ENCODE measurements at places on chromosomes 11 and 22.

DNA sequence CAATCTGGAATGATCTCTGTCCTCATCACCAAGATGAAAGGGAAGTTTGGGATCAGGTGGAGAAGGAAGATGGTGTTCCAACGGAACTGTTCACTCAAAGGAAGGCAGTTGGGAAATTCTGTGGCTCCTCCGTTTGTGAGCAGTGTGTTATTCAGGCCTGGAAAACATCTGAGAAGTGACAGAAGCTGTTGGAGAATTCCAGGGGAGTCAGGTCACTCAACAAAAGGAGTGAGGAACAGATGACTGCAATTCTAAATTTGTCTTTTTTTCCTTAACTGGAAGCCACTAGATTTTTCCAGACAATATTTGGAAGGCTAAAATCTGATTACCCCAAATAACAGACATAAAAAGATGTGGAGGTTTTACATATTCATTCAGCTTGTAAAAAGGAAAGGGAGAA lies 107.8 kb downstream of the CD44 start:
- DNase-seq, result no peak

DNA sequence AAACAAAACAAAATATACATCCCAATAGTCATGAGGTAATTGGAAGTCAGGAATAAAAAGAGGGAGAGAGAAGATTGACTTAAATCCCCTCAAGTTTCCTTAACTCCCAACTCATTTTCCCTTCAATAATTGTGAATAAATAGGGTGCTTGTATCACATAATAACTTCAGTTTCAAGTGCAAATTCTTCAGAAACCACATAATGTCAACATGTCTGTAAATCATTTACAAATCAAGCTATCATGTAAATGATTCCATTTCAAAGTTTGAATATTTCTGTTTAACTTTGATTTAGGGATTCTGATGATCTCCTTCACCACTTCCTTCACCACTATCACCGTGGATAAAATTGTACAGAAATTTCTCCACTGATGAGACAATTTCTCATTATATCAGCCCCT lies 23.2 kb downstream of the CASP5 start:
- DNase-seq, result no peak

GRCh38 chr11:44840521-44841251 lies 110.0 kb downstream of the TP53I11 start:
- DNase-seq, result no peak

- no peak for DNase-seq
Observed at GRCh38 chr11:126311401-126312291, 7.8 kb downstream of the DCPS start.

DNA sequence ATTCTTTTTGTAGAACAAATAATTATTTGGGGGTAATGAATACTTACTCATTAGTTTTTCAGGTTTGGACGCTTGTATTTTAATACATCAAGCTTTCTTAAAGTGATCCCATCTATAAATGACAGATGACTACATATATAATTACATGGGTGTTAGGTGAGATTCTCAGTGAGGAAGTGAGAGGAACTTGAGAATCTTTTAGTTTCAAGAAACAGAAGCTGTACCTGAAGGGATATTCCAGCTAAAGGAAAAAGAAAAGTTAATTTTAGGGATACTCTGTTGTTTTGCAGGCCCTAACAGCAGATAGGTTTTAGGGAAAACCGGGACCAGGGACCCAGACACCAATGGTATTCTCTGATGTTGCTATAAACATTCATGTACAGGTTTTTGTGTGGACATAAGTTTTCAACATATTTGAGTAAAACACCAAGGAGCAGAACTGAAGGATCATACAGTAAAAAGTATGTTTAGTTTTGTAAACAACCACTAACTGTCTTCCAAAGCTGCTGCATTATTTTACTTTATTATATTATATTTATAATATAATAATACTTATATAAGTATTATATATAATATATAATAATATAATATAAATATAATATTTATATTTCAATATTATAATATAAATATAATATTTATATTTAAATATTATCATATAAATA lies 24.1 kb upstream of the PHOX2A start:
- no peak for DNase-seq

- DNase-seq, result no peak
Observed at GRCh38 chr22:19753090-19753842, 7.3 kb upstream of the TBX1 start.

DNA sequence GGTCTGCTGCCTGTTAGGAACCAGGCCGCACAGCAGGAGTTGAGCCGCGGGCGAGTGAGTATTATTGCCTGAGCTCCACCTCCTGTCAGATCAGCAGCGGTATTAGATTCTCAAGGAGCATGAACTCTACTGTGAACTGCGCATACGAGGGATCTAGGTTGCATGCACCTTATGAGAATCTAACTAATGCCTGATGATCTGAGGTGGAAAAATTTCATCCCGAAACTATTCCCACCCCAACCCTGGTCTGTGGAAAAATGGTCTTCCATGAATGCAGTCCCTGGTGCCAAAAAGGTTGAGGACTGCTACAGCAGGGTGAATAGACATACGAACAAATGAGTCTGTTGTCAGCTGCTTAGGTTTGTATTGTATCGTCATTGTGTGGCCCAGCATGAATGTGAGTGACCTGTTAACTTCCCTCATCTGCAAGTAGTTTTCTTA lies 29.8 kb downstream of the RNF141 start:
- DNase-seq, result no peak

GRCh38 chr11:12915093-12915492 lies 94.0 kb upstream of the RASSF10 start:
- DNase-seq, result no peak

DNA sequence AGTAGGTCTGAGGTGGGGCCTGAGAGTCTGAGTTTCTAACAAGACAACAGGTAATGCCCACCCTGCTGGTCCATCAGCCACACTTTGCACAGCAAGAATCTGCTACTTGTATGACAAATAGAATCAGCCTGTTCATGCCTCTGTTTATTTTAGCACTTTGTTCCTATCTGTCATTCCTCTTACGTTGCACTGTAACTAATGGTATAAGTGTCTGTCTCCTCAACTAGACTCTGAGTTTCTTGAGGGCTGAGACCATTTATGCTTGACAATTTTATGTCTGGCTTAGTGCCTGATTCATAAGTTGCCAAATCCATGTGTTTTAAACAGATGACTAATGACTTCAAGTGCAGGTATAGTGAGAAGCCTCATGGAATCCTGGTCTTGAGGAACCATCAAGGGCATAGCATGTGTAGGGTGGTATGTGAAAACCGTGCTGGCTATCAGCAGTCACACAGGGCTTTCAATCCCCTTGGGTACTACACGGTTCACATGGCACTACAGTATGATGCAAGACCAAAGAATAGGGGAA lies 209.7 kb downstream of the C11orf91 start:
- DNase-seq, result no peak

DNA sequence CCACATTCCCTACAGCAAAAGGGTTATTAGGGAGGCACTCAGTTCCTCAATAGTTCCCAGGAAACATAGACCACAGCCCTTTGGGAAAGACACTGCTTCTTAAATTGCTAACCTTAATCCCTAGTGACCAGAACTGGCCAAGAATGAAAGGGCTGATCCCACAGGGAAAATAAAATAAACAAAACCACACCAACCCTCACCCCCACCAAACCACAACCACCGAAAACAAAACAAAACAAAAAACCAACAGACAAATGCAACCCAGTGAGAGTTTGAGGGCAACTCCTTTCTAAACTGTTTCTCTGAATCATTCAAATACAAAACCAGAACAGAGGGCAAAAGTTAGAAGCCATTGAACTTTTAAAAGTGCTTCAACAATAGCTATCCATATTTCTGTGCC lies 57.2 kb downstream of the NAV2 start:
- DNase-seq, result peak; percentile 62

GRCh38 chr22:48091656-48092223 lies 1329.3 kb downstream of the TBC1D22A start:
- DNase-seq, result no peak

- DNase-seq, result no peak
Observed at GRCh38 chr22:35430897-35431322, 31.0 kb downstream of the MCM5 start.

GRCh38 chr11:132115454-132115853 lies 745.0 kb downstream of the NTM start:
- no peak for DNase-seq

DNA sequence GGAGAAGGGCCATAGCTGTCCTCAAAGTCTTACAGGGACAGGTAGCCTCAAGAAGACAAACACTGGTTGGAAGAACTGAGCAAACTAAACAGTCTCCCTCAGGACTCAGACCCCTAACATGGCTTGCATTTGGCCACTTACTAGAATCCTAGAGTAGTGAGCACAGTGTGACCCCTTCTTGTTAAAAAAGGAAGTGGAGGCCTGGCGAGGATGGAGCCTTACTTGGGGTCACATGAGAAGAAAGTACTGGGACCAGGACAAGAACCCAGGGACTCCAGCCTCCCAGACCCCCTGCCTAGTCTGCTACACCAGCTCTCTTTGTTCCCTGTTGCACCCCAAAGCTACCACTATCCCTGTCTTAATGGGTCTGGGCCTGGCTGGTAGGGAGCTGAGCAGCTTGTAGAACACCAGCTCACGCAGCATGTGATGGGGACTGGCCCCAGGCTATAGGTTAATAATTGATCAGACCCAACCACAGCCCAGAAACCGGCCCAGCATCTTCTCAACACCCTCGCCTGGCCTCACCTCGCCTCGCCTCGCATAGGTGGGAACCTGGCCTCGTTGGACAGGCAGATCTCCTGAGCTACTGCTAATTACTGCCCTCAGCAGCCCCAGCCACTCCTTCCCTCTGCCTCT lies 17.6 kb downstream of the DGAT2 start:
- no peak for DNase-seq

- no peak for DNase-seq
Observed at GRCh38 chr22:27218012-27218920, 560.9 kb downstream of the MIAT start.

- no peak for DNase-seq
Observed at GRCh38 chr11:69378303-69379141, 84.6 kb downstream of the MYEOV start.

GRCh38 chr11:59776210-59777066 lies 21.3 kb downstream of the STX3 start:
- DNase-seq, result no peak
